Inflammatory macrophage treated with lipopolysaccharide for 1 hour (primary cell): ENCODE measurements at places on chromosomes 6 and 20.

DNA sequence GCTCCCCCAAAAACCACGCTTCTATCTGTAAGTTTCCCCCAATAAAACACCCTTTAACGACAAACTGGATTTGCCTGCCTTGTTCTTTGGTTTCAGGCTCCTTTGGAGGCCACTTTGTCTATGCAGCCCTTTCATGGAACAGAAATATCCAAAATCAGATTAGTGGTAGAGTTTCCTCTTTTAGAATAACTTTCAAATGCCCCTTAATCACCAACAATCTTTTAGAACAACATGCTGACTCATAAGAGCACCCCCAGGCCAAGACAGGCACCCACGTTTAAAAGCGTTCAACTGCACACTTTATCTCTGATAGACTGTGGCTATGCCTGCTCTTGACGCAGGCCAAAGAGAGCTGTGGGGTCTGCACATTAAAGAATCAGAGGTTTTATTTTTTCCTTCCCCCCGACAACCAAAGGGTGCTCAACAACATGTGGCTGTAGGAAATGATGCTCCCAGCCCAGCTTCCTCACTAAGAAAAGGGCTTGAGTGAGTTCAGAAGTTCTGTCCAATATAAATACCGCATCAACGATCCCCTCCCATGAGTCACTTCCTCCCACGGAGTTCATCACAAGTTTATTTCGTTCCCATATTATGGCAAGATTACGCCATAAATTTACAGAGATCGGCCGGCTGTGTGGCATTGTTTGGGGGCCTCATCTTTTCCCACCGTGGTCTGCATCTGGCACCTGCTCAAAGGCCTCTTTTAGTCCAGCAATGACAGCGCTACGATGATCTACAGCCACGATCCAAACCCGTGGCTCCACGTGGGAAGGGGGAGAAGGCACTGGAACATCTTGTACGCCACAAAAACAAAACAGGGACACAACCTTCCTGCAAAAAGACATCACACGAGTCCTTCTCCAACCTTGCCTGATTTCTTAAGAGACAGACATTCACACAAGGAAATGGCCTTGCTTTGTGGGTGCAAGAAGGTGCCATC, 88.8 kb upstream of the NFATC2 start:
- DNase-seq: peak; percentile 92

DNA sequence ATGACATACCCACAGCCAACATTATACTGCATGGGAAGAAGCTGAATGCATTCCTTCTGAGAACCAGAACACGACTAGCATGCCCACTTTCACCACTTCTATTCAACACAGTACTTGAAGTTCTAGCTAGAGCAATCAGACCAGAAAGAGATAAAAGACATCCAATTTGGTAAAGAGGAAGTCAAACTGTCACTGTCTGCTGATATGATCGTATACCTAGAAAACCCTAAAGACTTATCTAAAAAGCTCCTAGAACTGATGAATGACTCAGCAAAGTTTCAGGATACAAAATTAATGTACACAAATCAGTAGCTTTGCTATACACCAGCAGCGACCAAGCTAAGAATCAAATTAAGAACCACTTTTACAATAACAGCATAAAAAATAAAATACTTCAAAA, 60.5 kb downstream of the EYS start:
- no peak for DNase-seq

DNA sequence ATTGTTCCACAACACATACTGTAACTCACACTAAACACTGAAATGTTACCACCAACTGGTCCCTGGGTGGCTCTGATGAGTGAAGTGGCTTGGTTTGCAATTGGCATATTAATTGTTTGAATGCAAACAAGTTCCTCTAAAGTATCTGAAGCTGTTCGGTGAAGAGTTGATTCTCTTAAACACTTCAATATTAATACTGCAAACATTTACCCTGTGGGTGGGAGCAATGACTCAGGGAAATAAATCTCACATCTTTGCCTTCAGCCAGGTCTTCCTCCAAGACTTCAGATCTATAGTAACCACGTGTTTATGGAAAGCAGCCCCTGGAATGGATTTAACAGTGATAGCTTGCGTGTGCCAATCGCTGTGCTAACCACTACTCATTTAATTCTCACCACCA, 176.0 kb downstream of the MAFB start:
- no peak for DNase-seq

DNA sequence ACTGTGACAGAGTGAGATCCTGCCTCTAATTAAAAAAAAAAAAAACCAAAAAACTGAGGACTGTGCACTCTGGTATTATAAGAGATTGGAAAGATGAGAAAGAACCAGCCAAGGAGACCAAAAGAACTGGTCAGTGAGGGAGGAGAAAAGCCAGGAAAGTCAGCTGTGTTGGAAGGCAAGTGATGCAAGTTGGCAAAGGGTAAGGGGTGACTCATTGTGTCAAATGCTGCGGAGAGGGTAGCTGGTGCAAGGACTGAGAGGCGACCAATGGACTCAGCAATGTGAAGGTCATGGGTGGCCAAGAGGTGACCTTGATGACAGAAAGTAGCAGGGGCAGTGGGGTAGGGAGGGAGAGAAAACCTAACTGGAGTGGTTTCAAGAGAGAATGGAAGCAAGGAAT, 27.4 kb upstream of the LRRN4 start:
- DNase-seq: no peak

DNA sequence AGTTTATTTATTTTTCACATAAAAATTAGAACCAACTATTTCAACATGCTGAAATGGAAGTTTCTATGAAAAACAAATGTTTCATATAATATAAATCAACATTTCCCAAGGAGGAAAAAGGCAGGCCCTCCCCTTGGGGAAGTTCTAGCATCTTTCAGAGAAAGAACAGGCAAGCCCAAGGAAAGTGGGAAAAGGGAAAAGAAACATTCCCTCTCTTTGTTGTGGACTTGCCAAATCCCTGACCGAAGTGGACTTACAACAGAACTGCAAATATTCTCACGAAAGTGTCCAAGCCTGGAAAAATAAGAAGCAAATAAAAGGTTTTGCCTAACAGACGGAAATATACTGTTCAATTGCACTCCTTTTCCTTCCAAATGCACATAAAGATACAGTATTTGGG, 214.4 kb downstream of the ATXN1 start:
- DNase-seq: no peak

DNA sequence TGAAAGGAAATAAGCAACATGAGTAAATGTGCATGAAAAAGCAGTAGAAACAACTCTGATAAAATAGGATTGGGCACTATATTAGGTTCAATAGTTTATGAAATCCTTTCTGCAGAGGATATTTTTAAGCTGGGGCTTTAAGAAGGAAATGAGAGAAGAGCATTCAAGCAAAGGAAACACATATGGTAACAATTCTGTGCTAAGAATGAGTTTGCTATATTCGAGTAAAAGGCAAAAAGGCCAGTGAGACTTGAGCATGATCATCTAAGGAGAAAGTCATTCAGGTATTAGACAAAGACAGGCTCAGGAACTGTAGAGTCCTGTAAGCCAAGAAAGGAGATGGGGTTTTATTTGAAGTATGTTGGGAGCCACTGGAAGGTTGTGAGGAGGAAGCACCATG, 387.1 kb upstream of the FLRT3 start:
- DNase-seq: no peak

- DNase-seq: no peak
Observed at GRCh38 chr20:5264807-5265661, 51.7 kb downstream of the PROKR2 start.

DNA sequence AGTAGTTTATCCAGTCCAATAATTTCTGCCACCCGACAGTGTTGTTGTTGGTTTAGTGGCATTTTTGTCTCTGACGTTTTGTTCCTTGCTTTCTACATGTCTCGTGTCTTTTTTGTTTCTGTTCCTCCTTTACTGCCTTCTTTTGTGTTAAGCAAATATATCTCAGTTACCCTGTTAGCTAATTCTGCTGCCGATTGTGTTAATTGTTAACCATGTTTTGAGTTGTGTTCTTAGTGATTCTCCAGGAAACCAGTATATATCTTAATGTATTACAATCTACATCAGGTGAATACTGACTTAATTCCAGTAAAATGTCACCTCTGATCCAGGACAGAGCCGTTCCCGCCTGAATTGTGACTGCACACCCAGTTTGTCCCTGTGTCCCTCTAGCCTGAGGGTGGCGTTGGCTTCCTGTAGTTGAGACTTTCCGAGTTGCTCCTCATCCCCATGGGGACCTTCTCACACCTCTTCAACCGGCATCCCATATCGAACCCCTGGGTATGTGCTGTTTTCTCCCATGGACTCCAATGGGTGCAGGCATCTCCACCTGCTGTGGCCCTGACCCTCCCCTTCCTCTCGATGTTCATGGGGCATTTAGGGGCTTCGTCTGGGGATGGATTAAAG, 35.8 kb upstream of the BHLHE23 start:
- DNase-seq: no peak

DNA sequence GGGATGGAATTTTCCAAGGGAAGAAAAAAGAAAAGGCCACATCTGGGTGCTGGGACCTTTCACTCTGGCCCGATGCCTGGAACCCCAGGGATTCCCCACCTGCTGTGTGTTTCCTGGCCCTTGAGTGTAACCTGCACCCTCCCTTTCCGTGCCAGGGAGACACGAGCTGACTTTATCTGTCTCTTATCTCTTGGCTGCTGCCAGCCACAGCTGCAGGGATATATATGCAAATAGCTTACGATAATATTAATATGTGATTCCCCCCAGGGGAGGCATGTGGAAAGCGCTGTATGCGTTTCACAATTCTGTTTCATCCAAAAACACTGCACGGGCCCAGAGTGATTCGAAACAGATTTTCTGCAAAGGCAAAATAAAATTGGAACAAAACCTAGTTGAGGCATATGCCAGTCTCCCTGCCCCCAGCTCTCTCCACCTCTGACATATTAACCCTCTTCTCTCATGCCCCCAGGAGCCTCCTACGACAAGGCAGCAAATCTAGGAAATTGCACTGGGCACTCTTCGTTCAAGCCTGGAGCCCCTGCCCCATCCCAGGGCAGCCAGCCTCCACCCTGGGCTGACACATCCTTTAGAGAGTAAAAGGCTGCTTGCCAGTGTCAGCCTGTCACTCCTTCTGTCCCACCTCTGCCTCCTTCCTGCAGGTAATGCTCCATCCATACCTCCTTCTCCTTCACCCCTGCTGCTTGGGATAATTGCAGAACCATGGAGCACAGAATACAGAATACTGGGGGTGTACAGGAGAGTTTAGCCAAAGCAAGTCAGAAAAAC, 1.3 kb downstream of the RIPOR3 start:
- DNase-seq: no peak
